ENCODE measurements at places on chromosomes 2 and 18.
A peak's percentile ranks its signal among the peaks of the same experiment; 100 is the strongest.

GRCh38 chr2:165472922-165473321 is 3.4 kb downstream of the CSRNP3 start:
- DNase-seq = no peak

DNA sequence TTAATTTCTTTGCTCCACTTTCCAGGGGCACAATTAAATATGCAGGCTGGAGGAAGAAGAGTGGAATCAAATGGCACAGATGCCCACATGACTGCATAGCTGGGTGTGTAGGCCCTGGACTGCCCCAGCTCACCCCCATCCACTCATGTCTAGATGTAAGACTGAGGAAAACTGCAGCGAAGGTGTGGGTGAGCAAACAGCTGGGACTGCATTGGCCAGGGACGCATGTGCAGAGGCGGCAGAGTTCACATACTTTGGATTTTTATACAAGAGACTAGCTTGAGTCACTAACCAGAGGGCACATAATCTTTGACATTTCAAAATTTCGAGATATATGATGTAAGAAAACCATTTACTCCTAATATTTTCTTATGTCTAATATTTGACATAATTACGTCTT is 60.1 kb downstream of the SPIRE1 start:
- DNase-seq = no peak

DNA sequence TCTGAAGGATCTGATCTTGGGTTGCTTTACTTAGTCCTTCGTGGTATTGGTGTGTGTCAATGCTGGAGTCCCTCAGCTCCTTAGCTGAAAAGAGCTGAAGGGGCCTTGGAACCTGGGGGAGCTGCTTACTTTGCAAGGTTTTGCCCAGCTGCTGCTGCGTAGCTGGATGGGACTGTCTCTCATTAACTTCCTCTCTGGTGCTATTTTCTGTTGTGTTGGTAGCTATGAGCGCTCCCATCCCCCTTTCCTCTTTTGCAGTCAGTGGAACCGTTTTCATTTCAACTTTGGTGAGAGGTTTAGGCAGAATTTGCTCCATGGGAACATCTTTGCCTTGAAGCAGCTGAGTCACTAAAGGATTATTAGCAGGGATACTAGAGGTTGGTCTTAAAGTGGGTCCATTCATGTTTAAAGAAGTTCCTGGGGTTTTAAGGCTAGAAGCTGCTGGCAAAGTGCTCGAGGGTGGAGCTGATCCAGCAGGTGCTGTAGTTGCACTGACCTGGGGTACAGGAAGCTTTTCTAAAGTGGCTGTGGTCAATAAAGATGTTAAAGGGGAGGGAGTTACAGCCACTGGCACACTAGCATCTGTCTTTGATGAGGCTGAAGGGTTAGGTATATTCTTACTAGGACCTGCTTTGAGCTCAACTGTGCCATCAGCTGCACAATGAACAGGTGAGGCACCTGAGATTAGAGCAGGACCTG is 69.9 kb upstream of the DTNB start:
- no peak for DNase-seq

DNA sequence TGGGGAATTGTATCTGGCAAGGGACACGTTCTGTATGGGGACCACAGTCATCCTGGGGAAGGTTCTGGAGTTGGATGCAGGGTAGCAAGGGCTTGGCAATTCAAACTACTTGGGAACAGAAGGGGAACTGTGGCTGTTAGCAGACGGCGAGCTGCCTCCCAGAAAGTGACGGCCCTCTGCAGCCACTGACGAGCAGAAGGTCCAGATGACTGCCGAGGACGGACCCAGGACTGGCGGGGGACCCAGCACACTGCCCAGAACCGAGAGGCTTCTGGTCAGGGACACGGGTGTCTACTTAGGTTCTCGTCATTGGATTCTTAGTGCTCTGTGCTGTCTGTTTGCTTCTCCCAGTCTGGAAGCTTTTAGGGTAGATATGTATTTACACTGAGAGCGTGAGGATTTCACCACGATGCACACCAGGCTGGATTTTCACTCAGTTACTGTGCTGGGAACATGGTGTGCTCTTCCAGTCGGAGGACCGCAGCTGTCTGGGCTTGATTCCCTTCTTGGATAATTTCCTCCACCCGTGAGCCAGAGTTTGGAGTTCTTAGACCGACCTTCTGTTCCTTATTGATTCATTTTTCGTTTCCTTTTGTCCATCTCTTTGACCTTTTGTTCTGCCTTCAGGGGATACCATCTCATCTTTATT is 13.4 kb downstream of the GPR35 start:
- DNase-seq = no peak

GRCh38 chr2:168626096-168626495 is 170.0 kb downstream of the CERS6 start:
- DNase-seq = no peak

- no peak for DNase-seq
Observed at GRCh38 chr18:61950371-61950770, 57.6 kb upstream of the RNF152 start.

- no peak for DNase-seq
Observed at GRCh38 chr18:37853706-37854105, 288.1 kb upstream of the CELF4 start.

DNA sequence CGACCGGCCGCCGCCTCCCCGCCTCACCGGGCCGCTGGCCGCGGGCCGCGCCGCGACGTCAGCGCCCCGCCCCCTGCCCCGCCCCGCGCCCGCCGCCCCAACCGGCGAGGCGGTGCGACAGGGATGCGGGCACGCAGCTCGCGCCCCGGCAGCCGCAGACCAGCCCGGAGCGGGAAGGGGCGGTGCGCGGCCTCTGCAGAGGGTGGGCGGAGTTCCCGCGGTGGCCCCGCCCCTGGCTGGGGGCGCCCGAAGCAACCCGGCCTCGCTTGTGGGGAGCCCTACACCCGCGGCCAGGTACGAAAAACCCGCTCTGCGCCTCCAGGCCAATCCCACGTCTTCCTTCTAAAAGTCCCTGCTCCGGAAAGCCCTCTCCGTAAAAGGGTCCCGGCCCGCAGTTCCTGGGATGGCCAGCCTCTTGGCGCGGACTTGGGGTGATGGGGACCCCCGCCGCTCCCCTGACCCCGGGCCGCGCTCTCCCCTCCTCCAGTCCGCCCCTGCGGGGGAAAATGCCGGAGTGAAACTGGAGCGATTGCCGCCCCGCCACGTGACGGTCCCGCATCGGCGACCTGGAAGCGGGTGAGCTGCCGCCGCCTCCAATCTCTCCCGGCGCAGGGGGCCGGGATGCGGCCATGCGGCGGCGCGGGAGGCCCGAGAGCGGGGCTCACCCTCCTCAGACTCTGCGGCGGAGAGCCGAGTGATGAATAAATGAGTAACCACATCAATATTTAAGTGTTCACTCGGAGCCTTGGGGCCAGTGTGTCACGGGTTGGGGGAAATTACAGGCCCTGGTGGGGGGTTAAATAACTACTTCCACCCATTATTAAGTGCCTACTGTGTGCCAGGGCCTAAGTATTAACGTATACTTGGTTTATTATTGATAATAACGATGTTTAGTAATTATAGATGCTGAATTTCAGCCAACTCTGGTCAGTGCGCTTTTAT is at the start of gene RAB11FIP5:
RAB11FIP5 (minus strand) TSS at position 36 of the 942 bp plus-strand sequence. CDS start 171 bp downstream, outside the sequence.
- DNase-seq = peak; percentile 82
